ENCODE measurements at places on chromosomes 16 and 17.

DNA sequence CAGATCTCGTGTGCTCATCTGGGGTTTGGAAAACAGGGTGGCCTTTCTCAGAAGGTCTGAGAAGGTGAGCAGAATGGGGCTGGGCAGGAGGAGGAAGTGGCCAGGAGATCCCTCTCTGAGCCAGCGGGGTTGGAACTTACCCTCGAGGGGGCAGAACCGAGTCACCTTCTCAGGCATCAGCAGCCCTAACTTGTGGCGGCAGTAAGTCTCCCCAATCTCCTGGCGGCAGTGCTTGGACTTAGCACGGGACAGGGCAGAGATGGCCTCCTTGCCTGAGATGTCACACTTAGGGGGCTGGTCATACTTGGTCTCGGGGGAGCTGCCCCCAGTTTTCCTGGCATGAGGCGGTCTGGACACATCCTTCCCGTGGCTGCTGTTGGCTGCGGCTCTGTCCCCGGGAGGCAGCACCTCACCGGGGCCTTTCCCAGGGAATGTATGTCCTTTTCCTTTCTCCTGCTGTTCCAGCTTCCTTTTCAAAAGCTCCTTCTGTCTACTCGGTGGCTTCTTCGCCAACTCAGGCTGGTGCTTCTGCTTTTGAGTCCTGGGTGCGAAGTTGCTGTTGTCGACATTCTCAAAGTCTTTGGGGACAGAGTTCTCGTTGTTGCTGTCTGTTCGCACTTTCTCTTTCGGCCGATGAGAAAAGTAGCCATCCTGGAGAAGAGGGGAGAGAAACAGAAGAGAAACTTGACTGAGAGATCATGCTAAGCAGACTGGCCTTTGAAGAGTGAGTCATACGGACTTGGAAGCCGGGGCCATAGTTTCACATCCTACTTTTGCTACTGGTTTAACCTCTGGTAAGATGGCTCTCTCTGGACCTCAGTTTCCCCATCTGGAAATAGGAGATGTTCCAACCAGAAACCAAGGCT is 211.7 kb downstream of the XYLT1 start:
- no peak for DNase-seq

GRCh38 chr16:78294538-78295225 is 195.2 kb downstream of the WWOX start:
- no peak for DNase-seq

GRCh38 chr17:15996322-15996721 is 3.2 kb downstream of the ZSWIM7 start:
- DNase-seq: no peak

- DNase-seq: no peak
These were observed 117.7 kb downstream of the USP22 start for GRCh38 chr17:20925091-20925490.

GRCh38 chr17:27630607-27631410 is at the start of gene LGALS9:
Gene LGALS9, plus strand, starts transcription at chr17:27631188. Its CDS starts 78 bp downstream, at chr17:27631266.
- no peak for DNase-seq

DNA sequence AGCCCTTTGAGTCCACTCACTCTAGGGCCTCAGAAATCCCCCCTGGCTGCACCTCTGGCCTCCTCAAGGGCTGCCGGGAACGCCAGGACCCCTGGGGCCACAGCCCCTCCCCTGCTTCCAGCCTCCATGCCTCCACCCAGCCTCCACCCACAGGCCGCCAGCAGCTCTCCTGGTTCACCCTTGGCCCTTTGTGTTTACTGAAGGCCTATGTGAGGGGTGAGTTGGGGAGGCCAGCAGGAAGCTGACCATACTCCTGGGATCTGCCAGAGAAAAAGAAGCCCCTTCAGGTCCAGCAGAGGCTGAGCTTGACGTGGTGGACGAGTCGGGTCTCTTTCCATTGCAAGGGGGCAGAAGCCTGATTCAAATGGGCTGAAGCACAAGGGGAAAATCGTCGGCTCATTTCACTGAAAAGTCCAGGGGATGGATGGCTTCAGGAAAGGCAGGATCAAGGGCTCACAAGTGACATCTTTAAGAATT is 18.3 kb upstream of the ATP2A3 start:
- no peak for DNase-seq

DNA sequence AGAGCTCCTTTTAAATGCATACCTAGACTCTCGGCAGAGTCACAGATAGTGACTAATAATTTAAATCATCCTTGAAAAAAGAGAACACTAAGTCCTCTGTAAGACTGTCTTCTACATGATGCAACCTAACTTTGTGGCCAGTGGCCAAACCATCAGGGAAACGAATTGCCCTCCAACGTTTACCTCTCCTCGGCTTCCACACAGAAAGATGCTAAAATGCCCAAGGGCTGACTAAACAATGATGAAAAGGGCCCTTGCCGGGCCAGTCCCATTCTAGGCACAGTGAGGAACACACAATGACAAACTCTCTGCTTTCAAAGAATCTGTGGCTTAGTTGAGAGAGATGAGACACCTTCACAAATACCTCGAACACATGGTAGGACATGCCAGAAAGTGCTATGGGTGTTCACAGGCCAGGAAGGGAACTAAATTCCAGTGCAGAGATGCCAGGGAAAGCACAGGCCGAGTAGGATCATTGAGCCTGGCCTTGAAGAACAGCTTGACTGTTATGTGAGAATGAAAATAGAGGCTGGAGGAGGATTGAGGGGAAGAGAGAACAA is 35.3 kb upstream of the PITPNM3 start:
- no peak for DNase-seq

- DNase-seq: no peak
These were observed 56.5 kb downstream of the SRCIN1 start for GRCh38 chr17:38549285-38549684.

DNA sequence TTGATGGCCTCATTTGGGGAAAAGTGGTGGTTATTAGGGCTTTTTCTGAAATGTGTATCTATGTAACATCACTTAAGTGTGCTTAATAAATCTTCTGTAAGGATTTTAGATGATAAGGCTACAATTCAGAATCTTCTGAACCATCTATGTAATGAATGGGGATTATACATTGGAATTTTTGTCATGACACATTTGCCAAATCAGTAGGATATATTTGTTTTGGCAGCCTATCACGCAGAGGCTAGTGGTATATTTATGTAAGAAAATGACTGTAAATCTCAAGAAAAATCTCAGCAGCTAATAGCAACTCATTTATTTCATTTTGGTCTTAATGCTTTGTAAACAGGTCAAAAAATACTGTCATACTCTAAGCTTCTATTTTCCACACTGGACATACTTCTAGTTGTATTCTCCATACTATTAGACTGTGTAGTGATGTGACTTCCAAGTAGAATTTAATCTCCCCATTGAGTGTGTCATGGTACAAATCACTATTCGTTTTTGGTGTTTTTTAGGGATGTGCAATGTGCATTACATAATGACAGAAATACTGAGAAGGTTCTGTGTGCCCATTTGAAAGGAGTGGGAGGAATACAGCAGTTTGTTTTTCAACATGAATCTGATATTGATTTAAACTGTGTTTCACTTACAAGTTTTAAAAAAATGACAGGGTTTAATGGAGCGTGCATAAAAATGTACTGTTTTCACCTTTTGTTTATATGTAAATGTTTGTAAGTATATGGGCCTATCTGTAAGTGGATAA is 29.2 kb downstream of the CLUH start:
- DNase-seq: no peak

DNA sequence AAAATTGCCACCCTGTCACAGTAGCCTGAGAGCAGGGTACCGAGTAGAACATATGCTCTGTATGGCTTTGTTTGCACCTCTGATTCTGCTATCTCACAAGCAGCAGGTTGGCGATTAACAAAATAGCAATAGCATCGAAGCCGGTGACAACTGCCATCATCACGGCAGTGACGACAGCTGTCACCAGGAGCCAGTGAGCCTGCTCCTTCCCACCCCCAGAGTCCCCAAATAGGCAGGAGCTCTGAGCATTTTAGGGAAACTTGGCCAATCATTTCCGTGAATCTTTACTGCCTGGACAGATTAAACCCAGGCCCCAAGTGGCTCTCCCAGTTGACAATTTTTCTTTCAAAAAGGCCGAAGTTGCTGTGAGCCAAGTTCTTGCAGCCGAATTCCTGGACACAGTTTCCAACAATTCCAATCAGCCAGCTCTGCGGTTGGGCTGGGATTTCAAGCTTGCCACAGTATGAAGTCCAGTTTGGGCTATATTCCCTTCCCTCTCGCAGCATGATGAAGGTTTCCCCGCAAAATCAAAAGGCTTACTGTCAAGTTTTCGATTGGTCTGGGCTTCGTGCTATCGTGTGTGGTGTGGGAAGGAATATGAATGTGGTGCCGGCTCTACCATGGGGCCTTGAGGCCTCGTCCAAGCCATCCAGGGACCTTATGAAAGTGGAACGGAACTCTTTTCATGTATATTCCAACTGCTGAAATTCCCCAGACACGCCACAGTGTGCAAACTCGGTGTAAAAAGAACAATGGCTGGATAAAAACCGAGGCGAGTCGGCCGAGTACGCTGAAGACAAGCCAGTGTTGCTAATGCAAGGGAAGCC is 186.6 kb downstream of the C16orf78 start:
- no peak for DNase-seq

- DNase-seq: no peak
These were observed 21.9 kb upstream of the CDH5 start for GRCh38 chr16:66344533-66345145.

GRCh38 chr16:4350787-4351659 is at the start of gene PAM16:
Gene PAM16, minus strand, starts transcription at chr16:4351321. Its CDS starts 87 bp downstream, at chr16:4351234.
- peak; percentile 97 for DNase-seq

- DNase-seq: no peak
These were observed 8.4 kb upstream of the SHCBP1 start for GRCh38 chr16:46629331-46630219.

DNA sequence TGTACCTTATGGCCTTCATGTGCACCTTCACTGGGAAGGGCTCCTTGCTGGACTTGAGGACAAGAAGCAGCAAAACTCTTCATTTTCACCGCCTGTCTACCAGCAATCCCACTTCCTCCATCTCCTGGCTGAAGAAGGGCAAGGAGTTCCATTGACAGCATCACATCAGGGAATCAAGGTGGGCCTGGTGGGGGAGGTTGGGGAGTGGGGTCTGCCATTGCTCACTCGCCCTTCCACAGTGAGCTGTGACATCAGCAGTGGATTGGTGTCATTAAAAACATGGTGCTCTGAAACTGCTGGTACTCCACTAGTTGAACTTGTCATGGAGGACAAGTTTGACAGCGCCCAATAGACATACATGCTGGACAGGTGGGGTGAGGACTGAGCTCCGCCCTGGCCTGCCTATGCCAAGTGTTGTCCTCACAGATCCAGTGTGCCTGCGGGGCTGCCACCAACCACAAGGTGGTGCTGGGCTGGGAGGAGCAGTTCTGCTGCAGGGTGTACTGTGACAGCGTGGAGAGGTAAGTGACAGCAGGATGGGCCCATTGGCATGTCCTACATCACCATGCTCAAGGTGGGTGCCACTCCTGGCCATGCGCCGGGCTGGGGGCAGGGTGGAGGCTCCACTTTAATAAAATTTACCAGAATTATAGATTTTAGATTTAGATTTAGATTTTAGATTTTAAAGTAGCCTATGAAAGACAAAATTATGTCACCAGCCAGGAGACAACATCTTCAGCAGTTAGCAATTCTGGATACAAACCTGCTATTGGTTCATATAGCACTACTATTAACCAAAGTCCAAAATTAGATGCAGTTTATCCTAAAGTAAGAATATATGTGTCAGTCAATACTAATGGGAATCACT is 1729.1 kb downstream of the TP53TG3F start:
- no peak for DNase-seq

DNA sequence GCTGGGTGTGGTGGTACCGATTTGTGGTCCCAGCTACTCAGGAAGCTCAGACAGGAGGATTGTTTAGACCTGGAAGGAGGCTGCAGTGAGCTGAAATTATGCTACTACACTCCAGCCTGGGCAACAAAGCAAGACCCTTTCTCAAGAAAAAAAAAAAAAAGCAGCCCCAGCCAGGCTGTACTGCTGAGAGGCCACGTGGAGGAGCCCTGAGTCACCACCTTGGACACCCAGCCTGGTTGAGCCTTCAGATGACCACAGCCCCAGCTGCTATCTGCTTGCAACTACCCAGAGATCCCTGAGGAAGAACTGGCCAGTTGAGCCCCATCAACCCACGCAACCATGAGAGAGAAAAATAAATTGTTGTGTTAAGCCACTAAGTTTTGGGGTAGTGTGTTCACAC is 23.6 kb upstream of the GPRC5C start:
- DNase-seq: no peak

- DNase-seq: no peak
These were observed 52.3 kb downstream of the CYB5D2 start for GRCh38 chr17:4195306-4195705.

DNA sequence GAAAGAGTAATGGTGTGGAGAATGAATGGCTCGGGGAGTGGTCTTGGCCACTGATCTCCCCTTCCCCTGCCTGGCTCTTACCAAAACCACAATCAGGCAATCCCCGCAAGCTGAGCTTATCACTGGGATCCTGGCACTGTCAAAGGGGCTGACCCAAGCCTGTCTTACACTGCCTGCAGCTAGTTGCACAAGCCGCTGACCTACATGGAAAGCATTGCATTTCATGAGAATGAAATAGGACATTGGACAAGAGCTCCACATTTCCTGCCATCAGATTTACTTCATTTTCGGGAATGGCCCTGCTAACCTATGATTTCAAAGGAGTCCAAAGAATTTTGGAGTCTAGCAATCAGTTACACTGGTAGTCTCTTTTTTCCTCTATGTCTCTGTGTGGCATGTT is 146.4 kb downstream of the PCTP start:
- DNase-seq: no peak

DNA sequence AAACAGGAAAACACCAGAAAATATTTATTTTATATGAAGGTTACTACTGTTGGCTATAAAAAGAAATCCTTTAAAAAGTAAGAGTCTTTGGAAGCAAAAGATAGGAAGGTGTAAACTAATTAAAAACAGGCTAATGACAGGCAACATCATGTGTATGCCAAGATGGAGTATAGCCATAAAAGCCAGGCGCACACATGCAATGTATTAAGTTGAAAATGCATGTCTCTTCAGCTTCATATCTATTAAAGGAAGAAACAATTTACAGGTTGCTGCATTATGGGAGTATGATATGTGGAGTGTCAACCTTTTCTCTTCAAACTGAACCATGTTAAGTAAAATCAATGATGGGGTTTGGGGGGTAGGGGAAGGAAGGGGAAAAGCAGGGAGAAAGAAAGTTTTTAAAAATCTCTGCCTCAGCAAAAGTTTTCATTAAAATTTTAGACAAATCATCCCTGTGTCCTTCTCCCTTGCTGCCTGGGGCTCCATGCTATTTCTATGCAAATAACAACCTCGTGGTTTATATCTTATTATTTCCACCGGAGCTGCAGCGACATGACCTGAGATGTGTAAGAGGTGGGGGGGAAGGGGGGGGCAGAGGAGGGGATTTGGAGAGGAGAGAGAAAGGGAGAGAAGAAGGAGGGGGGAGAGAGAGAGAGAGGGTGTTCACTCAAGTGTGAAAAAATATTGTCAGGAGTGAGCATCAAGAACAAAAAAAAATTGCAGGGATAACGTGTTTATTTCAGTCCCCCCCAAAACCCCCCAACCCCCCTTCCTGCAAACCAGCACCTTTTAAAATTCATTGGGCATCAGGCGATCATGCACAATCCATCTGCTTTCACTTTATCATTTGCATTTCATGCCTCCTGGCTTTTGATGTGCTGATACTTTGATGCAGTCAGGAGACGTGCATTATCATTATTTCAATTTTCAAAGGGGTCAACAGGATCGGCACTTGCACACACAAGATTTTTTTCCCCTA is 197.6 kb downstream of the AATF start:
- no peak for DNase-seq

All from stimulated activated CD8-positive, alpha-beta memory T cell treated with anti-CD3 and anti-CD28 coated beads, Interleukin-7, amount 100 ng/mL, for 1 hour (primary cell).